ENCODE measurements at places on chromosomes 16 and 17. TPM values are rescaled to one million over a fixed set of nuclear protein-coding genes. Genes with fewer than 3 reads are reported as not detected.

Gene ELAC2
- total RNA-seq, result 87.0 TPM

Gene FAHD1
- 16.7 TPM for total RNA-seq

Gene TSPAN10
- total RNA-seq, result not detected

Gene ZNF423
- 3.1 TPM for total RNA-seq

Gene KRT33A
- total RNA-seq, result not detected

GRCh38 chr17:64632194-64632593 lies 29.9 kb downstream of the SMURF2 start:
- no peak for DNase-seq

- no peak for DNase-seq
These were observed 544.6 kb downstream of the CDH13 start for GRCh38 chr16:83171396-83171795.

GRCh38 chr16:55263271-55264250 lies 60.4 kb upstream of the IRX6 start:
- DNase-seq, result no peak

GRCh38 chr16:1152651-1153259 lies at the start of gene CACNA1H:
CACNA1H (plus strand) TSS chr16:1153106; CDS start chr16:1153738, 632 bp downstream.
- no peak for DNase-seq

DNA sequence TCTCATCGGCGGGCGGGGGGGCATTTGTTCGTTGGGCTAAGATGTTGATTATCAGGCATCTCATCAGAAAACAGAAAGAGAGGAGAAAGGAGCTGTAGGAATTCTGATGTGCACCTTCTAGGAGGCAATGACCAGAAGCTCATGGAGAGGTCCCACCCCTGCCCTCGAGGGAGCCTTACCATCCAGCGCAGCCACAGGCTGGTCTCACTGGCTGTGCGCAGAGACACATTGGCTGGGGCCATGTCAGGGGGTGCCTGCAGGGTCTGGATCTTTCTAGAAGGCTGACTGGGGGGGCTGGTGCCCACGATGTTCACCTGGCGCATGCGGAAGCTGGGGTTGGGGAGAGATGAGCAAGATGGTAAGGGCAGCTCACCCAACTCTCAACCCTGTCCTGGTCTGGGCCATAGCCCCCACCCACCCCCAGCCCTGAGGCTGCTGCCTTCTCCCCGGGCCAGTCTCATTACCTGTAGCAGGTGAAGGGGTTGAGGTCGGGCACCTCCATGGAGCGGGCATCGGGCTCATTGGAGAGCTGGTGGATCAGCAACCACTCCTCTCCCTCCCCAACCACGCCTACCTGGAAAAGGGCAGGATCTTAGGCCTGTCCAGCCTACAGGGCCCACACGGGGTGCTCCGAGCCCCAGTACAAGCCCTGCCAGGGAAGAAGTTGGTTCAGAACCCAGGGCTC lies 86.2 kb upstream of the CDC42EP4 start:
- no peak for DNase-seq

DNA sequence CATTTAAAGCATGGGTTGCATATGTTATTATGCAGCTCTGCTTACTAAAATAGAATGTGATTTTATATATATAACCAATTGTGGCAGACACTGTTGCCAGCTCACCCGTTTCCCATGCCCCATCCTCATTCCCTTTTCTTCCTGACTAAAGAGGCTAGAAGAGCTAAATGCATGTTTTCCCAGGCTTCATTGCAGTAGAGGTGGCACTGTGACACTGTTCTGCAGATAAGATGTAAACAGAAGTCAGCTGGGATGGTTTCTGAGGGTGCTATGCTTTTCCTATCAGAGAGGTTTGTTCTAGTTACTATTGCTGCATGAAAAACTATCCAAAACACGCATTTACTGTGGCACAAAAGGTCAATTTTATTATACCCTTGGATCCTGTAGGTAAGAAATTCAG lies 5.7 kb upstream of the TOB1 start:
- no peak for DNase-seq
